ENCODE measurements at places on chromosomes 2 and 18.

DNA sequence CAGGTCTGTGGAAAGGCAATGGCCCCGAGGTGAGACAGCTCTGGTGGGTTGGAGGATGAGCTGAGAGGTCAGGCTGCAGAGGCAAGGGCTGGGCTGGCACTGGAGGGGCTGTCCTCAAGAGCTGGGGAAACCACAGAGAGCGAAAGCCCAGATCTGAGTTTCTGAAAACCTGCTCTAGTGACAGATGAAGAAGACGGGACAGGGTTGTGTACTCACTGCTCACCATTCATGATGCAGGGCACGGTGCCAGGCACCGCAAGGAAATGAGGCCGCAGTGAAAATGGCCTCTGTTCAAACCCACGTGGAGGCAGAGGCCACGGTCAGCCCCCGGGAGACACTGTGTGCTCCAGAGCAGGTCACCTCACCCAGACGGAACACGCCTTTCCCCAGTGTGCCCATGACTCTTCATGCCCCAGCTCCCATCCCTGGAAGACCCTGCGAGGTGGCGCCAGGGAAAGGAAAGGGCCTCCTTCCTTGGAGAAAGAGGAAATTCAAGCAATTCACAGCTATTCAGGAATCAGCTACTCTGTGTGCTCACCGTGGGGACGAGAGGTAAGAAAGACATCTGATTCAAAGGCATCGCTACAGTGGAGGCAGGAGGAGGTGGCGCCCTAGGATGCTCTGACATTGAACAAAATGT lies 24.3 kb upstream of the ID2 start:
- no peak for DNase-seq

- no peak for DNase-seq
Observed at GRCh38 chr2:176763130-176763529, 449.5 kb upstream of the HNRNPA3 start.

DNA sequence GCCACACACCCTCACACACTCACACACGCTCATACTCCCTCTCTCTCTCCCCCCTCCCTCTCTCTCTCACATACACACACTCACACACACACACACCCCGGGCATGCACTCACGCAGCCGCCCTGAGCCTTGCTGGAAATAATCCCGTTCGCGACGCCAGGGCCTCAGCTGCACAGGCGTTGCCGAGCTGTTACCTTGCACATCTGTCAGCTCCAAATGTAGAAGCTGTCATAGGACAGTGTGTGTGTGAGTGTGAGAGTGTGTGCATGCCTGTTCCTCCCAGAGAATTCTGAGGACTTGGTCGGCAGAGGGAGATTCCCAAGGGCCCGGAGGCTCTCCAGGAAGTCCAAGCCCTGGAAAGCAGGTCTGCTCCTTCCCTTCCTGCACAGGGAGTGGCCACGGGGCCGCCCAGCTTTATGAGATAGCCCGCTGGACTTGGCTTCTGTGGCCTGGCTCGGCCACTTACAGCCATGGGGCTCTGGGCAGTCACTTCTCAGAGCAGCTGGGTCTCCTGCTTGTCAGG lies 8.6 kb downstream of the SPR start:
- no peak for DNase-seq

- DNase-seq: no peak
Observed at GRCh38 chr2:113229795-113230194, 48.9 kb downstream of the PAX8 start.

DNA sequence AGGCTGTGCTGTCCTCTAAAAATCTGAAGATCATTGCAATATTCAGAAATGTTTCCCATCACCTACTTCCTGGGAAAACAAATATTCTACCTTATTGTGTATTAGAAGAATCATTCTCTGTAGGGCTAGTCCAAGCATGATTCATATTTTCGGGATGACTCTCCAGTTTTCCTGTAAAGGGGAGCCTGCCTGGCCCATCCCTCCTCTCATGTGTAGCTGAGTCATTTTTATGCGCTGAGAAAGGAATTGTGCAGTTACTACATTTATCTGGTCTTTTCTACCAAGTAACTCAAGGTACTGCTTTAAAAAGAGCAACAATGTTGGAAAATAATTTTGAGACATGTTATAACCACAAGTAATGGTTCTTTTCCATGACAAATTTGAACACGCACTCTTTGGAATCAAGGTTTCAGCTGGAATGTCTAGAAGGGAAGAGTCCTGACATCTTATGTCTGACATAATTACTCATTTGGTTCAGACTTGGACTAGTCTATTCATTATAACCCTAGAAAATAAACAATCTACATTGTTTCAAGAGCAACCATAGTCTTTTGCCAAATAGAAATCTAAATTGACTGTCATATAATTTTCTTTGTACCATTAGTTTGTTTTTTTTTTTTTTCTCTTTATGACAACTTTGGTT lies 6.6 kb downstream of the DSG3 start:
- DNase-seq: no peak

DNA sequence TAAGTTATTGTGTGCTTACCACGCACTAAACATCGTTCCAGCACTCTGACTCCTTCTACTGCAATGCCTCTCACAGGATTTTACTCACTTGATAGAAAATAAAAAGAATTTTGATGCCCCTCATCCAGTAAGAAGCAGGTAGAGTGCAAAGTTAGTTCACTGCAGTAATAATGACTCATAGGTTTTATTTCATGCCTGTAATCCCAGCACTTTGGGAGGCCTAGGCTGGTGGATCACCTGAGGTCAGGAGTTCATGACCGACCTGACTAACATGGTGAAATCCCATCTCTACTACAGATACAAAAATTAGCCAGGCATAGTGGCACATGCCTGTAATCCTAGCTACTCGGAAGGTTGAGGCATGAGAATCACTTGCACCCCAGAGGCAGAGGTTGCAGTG lies 190.6 kb downstream of the RAD51AP2 start:
- DNase-seq: no peak

GRCh38 chr2:18849841-18850578 lies 260.6 kb upstream of the NT5C1B start:
- DNase-seq: no peak

GRCh38 chr18:21215490-21215889 lies 26.5 kb upstream of the GREB1L start:
- DNase-seq: no peak

DNA sequence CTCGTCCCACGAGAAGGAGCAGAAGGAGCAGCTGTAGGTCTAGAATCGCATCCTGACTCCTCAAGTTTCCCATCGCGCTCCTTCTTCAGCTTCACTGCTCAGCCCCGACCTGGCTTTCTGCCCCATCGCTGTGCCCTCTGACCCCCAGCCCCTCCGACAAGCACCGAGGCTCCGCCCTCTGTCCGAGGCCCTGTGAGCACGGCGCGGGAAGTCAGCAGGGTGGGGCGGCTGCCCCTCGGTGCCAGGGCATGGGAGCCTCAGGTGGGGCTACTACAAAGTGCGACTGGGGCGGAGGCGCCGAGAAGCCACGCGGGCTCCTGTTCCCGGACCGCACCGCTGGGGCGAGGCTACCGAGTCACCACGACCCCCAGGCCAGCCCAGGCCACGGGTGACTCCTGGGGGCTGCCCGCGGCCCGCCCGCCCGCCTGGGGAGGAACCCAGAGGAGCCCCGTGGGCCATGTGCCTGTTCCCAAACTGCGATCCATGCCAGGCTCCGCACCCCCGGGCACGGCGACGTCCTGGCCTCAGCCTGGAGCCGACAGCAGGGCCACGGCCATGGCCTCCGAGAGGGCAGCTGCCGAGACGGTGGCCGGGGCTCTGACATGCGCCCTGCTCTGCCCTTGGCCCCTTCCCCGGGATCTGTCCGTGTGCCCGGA lies 36.6 kb upstream of the ID2 start:
- DNase-seq: no peak

DNA sequence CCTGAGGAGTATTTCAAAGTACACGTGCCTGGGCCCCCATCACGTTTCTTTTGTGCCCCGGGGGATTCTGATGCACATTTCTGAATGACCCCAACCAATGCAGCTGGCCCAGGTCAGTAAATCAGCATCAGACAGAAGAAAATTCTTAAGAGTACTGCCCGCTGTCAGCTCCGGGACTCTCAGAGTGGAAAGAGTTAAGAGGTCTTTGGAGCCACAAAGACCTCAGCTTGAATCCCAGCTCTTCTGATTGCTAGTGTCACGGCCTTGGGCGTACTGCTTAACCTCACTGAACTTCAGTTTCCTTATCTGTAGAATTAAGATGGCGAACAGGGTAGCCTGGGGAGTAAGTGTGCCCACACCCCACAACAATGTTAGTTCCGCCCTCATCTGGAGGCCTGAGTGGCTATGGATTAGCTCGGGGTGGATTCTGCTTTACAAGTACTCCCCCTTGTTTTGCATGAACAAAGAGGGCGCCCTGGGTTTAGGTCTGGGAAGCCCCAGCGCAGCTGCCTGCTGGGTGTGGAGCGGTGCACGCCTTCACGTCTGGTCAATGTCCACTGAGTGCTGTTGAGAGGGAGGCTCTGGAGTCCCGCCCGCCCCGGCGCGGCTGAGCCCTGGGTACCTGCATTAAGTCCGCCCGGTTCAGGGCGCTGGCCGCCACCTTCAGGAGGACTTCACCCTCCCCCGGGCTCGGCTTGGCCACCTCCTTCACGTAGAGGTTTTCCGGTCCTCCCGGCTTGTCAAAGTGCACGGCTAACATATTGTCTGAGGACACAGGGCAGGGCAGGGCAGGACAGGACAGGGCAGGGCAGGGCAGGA lies 858 bp downstream of the TP53I3 start:
- peak; percentile 59 for DNase-seq

DNA sequence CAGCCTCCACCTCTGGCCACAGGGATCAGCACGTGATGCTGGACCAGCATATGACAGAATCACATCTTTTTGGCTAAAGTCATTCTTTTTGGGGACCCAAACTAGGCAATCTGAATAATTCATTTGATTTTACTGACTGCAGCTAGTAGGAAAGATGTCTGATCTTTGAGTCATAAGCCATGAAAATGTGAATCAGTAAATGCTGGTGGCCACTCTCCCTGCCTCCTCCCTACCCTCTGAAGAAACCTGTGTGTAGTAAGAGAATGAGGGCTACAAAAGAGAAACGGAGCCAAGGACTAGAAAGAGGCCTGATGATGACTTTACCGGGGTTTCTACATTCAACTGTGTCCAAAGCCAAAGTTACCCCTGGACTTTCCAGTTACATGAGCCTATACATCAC lies 10.1 kb upstream of the LRPPRC start:
- no peak for DNase-seq

GRCh38 chr18:22199005-22199404 lies 29.6 kb downstream of the GATA6 start:
- no peak for DNase-seq

DNA sequence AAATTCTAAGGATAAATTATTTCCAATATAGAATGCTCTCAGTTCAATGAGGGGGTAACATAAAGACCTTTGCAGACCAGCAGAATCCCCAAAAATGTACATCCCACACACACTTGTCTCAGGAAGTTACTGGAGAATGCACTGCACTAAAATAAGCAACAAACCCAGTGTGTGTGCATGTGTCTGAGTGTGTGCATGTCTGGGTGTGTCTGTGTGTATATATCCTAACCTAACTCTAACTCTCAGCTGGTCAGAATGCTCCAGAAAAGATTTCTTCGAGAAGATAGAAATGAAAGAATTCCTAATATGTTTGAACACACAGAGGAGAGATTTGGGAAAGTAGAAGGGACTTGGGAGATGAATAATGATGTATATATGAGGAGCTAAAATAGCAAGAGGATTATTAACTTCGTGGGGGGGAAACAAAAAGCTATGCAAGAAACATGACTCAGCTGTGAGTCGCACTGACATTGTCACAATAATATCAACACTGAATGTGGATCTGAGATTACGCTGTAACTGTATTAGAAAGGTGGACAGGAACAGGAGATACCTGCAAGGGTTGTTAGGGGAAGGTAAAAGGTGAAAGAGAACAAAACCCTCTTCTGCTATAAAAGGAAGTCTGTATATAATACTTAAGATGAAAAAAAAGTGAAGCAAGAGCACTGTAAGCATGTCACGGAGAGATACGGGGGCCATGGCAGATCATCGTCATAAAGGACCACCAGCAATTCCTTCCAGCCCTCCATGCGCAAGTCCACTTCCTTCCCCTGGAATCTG lies 11.1 kb downstream of the COLEC12 start:
- no peak for DNase-seq

DNA sequence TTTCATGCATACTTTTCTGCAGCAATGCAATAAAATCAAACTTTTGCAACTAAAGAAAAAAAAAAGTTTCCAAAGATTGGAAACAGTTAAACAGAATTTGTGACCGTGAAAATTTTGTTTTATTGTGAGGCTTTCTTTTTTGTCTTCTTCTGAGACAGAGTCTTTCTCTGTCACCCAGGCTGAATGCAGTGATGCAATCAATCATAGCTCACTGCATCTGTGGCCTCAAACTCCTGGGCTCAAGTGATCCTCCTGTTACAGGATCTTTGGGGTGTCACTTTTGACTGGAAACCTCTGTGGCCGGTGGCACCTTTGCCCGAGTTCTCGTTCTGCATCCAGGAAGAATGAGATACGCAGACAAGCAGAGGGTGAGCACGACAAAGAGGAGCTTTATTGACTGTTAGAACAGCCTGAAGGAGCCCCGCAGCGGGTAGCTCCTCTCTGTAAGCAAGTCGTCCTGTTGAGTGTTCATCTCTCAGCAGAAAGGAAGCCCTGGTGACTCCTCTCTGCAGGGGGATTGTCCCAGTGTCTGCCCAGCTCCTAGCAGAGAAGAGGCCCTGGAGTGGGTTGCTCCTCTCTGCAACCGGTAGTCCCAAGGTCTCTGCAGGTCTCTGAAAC lies 16.9 kb upstream of the ILKAP start:
- no peak for DNase-seq

- peak; percentile 29 for DNase-seq
Observed at GRCh38 chr2:55923091-55923981, at the start of gene EFEMP1. Gene EFEMP1 (minus strand): TSS chr2:55923782. CDS start chr2:55922440, 1,342 bp downstream.

GRCh38 chr18:12255626-12256026 lies 1.5 kb downstream of the CIDEA start:
- DNase-seq: no peak

Data from NCI-H1092 treated with DMSO at 0.1 percent for 48 hours (cell line).